ENCODE measurements at places on chromosomes 6 and 20. TPM values are rescaled to one million over a fixed set of nuclear protein-coding genes. Genes with fewer than 3 reads are reported as not detected.

GRCh38 chr20:43982016-43982415 is 67.4 kb downstream of the TOX2 start:
- no peak for DNase-seq

GRCh38 chr6:111503194-111503593 is 20.2 kb upstream of the REV3L start:
- DNase-seq: no peak

- peak; percentile 96 for DNase-seq
Measured at GRCh38 chr20:33789109-33789857, 21.9 kb upstream of the CHMP4B start.

GRCh38 chr6:168376811-168377483 is 57.4 kb upstream of the DACT2 start:
- DNase-seq: no peak

DNA sequence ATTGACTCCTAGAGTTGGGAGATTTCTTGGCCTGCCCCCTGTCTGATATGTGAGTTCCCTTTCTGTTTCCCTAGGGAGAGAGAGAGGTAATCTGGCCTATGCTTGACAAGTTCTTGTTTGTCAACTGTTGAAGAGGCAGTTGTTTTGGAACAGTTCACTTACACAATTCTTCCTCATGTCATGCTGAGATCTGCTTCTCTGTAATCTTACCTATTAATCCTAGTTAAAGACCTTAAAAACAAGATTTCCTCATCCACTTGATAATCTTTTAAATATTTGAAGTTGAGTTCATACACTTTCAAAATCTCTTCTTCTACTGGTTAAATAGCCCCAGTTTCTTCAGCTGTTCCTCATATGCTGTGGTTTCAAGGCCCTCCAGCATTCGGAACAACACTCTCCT is 89.9 kb downstream of the FIG4 start:
- peak; percentile 55 for DNase-seq

DNA sequence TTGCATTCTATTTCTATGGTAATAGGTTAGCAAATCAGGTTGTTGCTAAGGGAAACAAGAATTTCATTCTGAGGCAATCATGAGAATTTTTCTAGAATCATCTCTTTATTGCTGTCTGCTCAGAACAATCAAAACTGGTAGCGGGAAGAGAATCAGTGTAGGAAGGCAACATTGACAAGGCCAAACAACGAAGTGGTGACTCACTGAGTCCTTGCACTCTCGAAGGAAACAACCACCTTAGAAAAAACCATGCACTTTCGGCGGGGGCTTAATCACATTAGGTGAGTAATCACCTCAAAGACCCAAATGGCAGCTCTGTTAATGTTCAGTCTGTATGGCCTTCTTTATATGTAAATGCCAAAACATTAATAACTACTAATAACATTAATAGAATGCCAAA is 78.8 kb upstream of the MAP7 start:
- no peak for DNase-seq

Gene PLCB4
- total RNA-seq: 3.2 TPM

DNA sequence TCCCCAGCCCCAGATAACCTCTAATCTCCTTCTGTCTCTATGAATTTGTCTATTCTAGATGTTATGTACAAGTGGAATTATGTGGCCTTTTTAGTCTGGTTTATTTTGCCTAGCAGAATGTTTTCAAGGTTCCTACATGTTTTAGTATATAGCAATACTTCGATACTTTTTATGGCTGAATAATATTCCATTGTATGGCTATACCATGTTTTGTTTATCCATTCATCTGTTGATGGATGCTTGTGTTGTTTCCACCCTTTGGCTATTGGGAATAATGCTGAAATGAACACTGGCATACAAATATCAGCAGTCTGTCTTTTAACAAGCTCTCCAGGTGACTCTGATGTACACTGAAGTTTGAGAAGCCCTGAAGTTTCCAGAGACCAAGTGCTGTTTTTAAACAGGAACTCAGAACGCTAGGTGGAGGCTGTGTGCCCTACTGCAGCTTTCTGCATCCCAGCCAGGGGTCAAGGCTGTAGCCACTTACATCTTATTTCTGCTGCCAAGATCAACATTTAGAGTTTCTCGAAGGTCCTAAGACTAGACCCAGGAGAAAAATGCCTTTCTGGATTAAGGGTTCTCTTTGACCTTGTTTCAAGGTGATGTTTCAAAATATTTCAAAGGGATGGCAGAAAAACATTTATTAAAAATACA is 123.0 kb downstream of the SOBP start:
- no peak for DNase-seq

Gene NFATC2
- under 0.01 TPM for total RNA-seq

- DNase-seq: peak; percentile 46
Measured at GRCh38 chr6:111925296-111925695, 52.0 kb upstream of the FYN start.

DNA sequence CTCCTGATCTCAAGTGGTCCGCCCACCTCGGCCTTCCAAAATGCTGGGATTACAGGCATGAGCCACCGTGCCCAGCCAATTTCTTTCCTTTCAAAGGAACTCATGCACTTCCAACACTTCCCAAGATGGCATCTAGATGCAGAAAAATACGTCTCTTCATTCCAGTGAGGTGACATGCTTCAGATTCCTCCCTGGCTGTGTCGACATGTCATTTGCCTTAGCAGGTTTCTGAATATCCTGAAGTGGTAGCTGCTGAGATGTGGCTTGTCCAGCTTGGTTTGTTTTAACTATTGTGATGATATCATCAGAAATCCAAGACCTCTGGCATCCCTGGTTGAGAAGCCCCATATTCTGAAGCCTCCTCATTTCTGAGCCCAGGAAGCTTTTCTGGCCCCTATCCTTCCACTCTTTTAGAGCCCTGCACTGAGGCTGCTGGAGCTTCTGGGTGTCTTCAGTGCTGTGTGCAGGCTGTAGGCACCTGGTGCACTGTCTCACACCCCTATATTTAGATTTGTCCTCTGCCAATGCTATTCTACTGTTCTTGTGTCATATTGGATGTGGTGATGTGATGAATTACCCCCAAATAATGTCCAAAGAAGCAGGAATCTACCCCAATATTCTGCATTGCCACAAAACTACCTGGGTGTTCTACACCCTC is 73.3 kb upstream of the E2F3 start:
- no peak for DNase-seq

- DNase-seq: no peak
Measured at GRCh38 chr6:98847416-98847778, 13.0 kb downstream of the POU3F2 start.

- peak; percentile 64 for DNase-seq
Measured at GRCh38 chr6:13383328-13384163, 55.2 kb upstream of the TBC1D7 start.

DNA sequence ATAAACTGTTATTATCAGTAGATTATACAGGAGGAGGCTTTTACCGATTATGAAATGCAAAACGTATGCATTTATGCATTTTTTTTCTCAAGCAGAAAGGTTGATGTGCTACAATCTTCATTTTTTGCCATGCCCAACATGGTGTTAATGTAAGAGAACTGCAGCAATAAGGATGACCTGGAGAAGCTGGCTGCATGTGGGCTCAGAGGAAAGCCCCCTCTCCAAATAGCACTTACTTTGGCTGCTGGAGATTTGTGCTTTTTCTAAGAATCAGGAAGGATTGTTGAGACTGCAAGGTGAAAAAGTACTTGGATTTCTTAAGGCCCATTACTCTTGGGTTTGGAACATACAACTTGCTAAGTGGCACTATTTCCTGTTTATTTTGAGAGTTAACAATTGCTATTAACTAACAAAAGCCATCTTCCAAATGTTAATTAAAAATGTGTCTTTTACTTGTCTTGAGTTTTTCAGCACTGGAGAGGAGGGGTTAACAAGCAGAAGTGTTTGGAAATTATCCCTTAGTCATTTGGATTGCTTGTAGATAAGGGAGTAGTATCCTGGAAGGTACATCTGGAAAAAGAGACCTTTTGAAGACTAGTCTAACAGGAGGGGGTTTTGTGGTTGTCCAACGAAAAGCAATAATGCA is 5.6 kb downstream of the SOX4 start:
- DNase-seq: no peak

DNA sequence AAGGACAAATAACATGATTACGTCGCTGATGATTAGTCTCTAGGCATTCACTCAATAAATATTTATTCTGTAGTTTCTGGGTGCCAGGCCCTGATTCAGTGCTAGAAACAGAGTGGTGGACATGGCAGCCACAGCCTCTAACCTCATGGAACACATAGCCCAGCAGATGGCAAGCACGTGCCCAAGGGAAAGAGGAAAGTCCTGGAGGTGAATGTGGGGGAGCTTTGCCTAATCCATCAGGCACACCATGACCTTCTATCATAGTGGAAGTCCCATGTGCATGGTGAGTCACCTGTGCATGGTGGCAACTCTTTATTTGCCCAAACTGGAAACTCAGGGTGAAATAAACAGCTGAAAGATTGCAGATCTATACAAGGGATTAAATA is 143.0 kb upstream of the TNFAIP3 start:
- DNase-seq: no peak

Gene PLEKHG1
- total RNA-seq: 1.7 TPM

Gene DEFB129
- total RNA-seq: not detected

DNA sequence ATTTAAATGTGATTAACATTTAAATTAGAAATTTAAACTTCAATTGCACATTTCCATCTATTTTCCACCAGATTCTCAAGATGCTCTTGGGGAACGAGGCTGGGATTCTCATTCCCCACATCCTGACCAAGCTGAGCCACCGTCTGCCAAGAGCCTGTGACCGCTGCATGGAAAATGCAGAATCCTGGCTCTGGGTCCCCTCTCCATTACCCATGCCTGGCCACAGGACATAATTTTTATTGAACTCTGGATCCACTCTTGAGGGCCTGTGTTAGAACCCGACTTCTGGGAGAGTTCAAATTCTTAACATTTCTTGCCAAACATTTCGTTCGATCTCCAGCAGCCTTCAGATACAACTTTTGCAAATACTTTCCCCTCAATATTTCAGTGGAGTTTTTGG is 201.6 kb upstream of the SNX9 start:
- no peak for DNase-seq

Gene HLA-DPA1
- total RNA-seq: 0.97 TPM

GRCh38 chr6:165889636-165890403 is 226.8 kb upstream of the PDE10A start:
- peak; percentile 57 for DNase-seq

GRCh38 chr6:8939615-8940014 is 504.3 kb upstream of the SLC35B3 start:
- DNase-seq: no peak

Gene PRPH2
- 2.6 TPM for total RNA-seq

DNA sequence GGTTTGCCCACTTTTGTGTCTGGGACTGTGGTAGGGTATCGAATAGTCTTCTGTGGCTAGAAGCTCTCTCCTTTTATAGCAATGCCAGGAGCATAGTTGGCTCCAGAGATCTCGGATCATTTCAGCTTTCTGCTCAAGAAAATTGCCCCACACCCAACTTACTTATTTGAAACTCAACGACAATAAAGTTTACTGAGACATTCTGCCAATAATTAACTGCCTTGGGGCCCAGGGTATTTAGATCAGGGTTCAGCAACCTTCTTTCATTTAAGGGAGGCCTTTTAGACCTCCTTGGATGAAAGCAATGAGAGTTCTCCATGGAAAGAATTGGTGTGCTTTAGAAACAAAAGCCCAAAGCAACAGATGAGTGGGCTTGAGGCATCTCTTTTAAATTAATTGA is 53.8 kb upstream of the GMPR start:
- no peak for DNase-seq

Gene ZSCAN12
- total RNA-seq: 8.1 TPM

Gene MEA1
- total RNA-seq: 60.0 TPM

DNA sequence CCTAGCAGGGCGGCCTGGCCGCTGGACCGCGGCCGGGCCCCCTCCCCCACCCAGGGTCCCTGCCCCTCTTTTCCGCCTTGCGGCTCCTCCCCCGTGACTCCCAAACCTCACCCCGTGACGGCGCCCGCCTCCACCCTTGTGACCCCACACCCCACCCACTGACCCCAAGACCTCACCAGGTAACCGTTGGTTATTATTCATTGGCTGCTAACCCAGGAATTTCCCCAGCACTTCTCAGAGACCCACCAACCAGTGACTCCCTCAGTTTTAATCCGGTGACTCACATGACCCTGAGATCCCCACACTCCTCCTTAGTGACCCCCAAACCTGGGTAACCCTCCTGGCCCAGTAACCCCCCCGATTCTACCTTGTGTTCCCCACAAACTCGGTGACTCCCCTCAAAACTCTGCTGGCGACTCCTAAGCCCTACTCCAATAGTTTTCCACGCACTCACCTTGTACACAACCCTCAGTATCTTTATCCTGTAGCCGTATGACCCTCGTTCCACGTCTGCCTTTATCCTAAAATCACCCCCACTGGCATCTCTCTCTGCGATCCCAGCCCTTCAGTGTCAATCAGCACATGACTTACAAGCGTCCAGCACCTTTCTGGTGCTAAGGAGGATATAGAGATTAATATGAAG is 534 bp downstream of the ZNF76 start:
- peak; percentile 47 for DNase-seq

Gene POU5F1
- not detected for total RNA-seq

DNA sequence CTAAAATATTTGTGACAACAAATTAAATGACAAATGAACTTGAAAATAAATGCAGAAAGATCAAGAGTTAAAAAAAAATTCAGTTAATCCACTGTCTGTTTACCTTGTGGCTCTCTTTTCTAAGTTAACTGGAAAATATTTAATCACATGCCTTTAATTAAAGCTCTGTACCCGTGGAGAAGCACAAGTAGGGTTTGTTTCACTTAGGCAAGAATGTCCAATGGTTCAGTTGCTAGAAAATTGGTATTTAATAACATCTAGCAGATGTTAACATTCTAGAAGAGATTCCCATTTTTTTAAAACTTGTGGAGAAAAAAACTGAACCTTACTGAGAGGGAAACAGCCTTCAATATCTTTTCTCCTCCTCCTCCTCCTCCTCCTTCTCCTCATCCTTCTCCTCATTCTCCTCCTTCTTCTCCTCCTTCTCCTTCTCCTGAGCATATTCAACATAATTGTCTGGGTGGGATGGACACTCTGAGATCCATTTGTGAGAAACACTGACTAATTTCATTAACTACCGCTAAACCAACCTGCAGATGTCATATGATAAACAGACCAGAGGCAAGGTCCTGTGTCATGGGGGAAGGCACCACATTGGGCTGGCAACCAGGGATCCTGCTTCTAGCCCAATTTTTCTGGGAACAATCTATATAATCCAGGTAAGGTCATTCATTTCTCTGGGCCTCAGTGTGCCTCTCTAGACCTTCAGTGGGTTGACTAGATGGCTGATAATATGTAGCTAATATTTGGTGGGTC is 44.1 kb upstream of the AKIRIN2 start:
- no peak for DNase-seq

Gene POLR3F
- total RNA-seq: 11.6 TPM

DNA sequence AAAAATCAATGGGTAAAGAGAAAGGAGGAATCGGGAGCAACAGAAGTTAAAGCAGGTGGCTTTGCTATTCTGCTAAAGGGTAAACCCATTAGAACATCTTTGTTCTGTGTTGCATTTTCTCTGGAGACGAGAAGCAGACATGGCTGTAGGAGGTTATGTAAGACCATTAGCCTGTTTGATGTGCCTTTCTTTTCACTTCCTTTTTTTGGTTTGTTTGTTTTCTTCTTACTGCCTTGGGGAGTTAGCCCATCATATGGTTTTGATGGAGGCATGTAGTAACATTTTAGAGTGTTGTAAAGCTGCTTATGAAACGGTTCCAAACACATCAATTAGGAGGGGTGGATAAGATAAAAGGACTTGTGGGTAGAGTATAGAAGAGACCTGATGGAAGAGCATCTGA is 131.0 kb downstream of the DOK5 start:
- no peak for DNase-seq

GRCh38 chr6:11211254-11211653 is 21.2 kb downstream of the NEDD9 start:
- DNase-seq: no peak
